ENCODE measurements at places on chromosomes 7 and 10.

DNA sequence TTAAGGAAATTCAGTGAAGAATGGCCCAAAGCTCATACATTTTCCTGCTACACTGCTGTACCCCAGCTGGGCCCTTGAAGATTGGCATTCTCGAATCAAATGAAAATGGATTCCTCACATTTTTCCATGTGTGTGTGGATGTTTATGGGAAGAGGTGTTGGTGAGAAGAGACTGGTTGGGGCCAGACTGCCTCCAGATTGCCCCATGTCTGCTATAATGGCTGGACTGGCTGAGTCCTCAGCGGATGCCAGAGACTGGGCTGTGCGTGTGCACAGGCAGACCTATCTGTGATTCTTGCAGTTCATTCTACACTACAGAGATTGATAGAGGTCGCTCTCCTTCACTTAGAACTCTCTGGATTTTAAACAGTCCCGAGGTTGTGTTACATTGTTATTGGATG is 183.6 kb upstream of the GDF10 start:
- DNase-seq, result no peak

DNA sequence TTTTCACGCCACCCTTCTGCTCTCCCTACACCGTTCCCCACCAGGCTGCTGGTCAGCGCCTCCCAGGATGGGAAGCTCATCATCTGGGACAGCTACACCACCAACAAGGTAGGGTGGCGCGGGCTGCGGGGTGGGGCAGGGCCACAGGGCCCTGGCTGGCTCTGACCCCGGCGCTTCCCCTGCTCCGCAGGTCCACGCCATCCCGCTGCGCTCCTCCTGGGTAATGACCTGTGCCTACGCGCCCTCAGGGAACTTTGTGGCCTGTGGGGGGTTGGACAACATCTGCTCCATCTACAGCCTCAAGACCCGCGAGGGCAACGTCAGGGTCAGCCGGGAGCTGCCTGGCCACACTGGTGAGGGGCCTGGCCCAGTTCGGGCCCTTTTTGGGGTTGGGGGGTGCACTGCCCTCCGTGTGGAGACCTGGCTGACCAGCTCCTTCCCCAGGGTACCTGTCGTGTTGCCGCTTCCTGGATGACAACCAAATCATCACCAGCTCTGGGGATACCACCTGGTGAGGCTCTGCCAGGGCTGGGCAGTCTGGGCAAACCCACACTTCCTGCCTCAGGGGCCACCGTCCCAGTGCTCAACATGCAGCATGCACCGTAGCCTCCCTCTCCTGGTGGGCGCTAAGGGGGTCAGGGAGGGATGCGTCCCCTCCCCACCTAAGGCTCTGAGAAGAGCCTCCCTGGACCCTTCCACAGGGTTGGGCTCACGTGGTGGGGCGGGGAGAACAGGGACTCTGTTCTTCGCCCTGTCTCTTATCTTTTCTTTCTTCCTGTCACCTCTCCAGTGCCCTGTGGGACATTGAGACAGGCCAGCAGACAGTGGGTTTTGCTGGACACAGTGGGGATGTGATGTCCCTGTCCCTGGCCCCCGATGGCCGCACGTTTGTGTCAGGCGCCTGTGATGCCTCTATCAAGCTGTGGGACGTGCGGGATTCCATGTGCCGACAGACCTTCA is 4.0 kb downstream of the GNB2 start:
- DNase-seq, result no peak

DNA sequence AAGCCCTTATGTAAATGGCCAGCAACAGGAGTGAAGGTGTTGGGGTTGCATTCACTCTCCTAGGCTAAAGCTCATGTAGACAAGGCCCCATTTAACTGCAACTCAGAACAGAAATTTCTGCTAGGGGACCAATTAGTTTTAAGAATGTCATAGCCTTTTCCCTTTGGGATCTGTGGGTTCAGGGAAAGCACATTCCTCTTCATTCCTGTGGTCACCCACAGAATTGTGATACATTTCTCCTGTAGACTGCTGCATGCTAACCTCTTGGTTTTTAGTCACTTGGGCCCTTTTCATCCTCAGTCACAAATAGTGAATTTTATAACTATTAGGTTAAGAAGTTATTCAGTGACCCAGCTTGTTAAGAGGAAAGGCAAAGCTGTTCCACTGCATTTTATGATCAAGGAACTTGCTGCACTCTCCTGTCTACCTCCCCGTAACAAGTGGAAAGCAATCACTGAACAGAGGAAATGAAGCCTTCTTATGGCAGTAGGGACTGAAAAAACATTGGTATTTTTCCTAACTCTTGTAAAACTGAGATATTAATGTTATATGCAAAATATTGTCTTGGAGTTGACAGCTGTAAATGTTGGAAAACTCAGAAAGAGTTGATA is 124.9 kb downstream of the SND1 start:
- DNase-seq, result no peak

DNA sequence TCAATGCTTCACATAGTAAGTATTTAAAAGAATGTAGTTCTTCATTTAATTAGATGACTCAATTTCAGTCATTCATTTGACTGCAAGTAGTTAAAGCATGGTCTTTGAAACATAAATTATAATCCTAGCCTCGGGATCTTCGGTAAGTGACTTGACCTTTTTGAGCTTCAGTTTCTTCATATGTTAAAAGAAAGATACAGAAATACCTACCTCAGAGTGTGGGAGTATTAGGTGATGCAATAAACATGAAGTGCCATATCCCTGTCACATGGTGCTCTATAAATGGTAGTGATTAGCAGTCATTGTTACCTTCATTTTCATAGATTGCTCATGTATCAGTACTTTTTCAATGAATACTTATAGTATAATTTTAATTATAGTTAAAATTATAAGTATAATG is 31.2 kb upstream of the UMAD1 start:
- no peak for DNase-seq

- DNase-seq, result no peak
Measured at GRCh38 chr7:112723416-112723815, 66.8 kb downstream of the TMEM168 start.

DNA sequence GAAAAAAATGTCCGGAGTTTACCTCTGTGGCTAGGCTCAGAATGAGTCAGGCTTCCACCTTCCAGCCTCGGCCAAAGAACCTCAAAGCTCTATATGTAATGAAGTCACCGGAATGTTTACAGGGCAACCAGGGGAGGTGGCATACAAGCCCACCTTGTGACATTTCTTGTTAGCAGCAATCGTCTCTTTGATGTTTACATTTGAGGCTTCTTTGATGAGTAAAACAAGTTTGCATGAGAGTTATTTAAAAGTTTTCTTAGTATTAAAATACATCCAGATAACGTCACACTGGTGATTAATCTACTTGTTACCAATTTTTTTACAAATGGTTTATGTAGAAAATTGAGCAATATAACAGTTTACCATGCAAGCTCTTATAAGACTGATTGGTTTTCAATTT is 133.1 kb upstream of the ADAM12 start:
- DNase-seq, result no peak

DNA sequence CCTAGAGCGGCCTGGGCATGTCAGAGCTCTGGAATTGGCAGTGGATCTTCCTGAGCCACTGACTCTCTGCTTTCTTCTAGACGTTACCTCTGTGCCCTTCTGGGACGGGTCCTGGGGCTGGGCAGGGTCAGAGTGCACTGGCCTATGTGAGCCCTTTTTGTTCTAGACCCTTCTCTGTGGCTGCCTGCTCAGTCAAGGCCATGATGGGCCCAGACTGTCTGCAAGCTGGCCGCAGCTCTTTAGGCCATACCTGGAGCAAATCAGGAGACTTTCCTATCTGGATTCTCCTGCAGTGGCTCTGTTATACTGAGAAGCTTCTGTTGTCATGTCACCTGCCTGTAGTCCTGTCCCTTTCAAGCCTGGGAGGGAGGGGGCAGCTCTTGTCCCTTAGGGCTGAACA is 70.1 kb downstream of the ADCY1 start:
- no peak for DNase-seq

DNA sequence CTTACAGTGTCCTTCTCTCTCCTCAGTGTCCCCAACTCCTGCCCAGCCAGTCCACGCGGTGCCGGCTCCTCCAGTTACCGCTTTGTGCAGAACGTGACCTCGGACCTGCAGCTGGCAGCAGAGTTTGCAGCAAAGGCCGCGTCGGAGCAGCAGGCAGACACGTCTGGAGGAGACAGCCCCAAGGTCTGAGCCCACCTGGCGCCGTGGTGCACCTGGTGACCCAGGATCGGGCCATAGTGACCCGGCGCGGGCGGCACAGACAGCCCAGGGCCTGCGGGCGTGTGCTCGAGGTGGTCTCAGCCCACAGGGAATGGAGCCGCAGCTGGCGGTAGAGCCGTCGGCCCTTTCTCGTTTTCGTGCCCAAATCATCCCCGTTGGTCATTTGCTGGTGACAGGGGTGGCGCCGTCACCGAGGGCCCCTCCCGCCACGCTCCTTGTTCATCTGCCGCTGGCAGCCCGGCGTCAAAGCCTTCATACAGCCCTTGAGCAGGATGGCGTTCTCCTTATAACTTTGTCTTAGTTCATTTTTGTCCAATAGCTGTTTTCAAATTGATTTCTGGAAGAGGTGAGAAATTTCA is 20.9 kb upstream of the AP5Z1 start:
- no peak for DNase-seq

- no peak for DNase-seq
Measured at GRCh38 chr7:141990011-141990725, 5.5 kb upstream of the MGAM start.

GRCh38 chr10:132546567-132547420 is 9.2 kb downstream of the INPP5A start:
- DNase-seq, result no peak

GRCh38 chr10:123781324-123781900 is 110.2 kb downstream of the CPXM2 start:
- no peak for DNase-seq

DNA sequence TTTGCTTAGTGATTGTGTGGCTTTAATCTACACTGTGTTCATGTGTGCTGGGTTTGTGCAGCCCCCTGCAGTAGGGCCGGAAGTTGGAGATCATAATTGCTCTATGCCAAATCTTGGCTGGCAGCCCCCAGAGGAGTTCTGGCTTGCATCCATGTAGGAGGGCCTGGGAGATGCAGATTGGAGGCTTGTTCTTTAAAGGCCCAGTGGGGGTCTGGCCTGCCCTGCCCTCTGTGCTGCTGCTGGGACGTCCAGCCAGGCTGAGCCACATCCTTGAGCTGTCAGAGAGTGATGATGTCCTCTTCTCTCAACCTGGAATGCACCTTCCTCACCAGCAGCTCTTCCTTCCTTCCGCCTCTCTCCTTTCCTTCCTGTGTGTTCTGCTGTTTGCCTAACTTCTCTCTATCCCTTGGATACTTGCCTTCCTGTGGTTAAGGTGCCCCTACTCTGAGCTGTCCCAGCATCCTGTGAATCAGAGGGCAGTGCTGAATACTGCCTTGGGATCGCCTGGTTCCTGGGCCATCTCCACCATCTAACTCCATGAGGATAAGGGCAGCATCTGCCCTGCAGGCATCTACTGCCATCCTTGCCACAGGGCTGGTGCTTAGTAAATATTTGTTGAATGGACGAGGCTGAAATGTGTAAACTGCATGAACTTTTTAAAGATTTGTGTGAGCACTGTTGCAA is 30.2 kb downstream of the DOCK1 start:
- no peak for DNase-seq

DNA sequence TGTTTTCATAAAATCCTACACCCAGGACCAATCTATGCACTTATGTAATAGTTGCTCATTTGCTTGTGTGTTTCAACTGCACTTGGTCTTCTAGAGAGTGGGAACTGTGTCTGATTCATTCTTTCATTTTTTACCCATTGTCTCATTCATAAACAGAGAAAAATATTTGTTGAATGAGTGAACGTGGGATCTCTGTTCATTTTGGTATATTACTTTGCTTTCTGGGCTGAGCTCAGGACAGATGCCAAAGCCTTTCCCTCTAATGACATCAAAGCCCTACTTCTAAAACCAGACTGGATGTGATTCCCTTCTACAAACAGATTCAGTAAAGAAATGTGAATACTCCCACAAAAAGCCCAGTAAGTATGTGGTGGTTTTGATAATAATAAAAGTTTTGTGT is 145.2 kb downstream of the ST7 start:
- no peak for DNase-seq

- no peak for DNase-seq
Measured at GRCh38 chr7:101924171-101924570, 106.7 kb downstream of the CUX1 start.

DNA sequence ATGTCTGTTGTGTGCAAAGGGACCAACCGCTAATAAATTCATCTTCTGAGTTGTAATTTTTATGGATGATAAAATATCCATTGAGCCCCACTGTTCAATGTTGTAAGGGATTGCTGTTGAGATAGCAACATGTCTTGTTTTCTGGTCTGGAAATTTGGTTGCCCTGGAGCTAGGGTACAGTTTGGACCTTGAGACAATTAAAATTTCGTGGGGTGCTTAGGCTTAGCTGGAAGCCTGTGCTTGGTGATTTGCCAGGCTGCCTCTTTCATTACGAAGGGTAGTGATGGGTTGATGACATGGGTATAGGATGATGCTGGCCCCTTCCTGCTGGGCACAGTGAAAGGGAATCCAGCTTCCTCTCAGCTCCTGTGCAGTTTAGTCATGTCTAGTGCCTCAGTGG is 43.6 kb downstream of the PLCE1 start:
- no peak for DNase-seq

GRCh38 chr10:124559372-124560132 is 97.9 kb downstream of the LHPP start:
- DNase-seq, result no peak

DNA sequence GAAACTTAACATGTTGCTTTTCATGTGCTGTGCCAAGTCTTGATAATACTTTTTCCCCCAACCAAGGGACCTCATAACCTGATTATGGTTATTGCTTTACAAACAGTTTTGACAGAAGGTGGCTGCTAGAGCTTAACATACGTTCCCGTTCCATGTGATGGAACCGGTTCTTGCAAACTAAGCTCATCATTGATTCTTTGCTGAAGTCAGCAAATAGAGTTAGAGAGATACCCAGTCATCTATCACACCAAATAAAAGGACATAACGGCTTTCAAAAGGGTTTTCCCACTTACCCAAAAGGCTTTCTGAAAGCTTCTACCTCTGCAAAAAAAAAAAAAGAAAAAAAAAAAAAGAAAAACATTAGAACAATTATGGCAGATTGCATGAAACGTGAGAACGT is 230.3 kb upstream of the MDFIC start:
- DNase-seq, result no peak

- no peak for DNase-seq
Measured at GRCh38 chr10:67770537-67770936, 67.5 kb downstream of the DNAJC12 start.

- no peak for DNase-seq
Measured at GRCh38 chr10:101142533-101143344, 11.6 kb downstream of the TLX1 start.

DNA sequence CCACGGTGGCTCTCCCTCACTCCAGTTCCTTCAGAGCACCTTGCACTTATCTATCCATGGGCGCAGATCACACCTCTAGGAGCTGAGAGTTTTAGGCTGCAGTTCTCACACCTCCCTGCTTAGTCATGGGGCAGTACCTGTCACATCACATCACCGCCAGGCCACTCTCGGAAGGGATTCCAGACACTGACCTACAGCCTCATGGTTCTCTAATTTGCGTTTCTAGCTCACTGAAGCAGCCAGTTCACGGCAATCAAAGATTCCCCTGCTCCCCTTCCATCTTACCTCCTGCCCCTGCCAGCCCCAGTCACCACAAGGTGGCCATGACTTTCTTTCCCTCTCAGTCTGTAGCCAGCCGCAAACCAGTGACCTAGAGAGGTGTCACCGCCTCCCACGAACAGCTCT is 34.2 kb downstream of the ADRB1 start:
- DNase-seq, result no peak

GRCh38 chr10:34078745-34079470 is 736.2 kb downstream of the PARD3 start:
- no peak for DNase-seq
